ENCODE measurements at places on chromosomes 2 and 18.

DNA sequence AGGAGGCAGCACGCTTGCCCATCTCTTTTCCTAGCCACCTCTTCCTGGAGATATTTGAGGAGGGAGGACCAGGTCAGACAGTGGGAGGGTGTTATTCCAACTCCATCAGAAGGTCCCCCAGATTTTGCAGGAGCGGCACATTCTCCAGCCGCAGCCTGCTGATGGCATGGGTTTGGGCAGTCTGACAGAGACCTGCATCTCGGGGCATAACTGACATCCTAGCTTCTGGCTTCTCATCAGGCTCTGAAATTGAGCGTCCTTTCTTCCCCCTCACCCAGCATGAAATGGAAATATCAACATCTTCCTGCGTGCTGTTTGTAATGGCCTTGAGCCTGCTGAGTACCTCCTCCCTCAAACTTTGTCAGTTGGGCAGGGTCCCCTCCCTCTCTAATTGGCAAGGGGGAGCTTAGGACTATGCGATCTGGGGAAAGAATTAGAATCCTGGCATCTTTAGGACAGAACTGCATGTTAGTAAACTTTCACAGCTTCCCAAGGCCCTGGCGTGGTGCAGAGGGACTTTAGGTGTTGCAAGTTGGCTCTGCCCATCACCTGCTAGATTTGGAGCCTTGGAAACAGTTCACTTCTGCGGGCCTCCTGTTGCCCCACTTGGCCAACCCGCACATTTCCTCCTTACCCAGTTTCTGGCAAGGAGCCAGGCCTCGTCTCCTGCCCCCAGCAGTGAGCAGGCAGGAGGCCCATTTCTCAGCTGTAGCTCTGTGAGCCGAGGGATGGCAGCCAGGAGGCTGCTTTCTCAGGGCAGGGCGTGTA is 2.2 kb downstream of the ITM2C start:
- peak; percentile 26 for DNase-seq

- no peak for DNase-seq
Observed at GRCh38 chr2:20675701-20676352, 8.9 kb downstream of the GDF7 start.

GRCh38 chr2:204264621-204265140 is 280.6 kb upstream of the PARD3B start:
- no peak for DNase-seq

- no peak for DNase-seq
Observed at GRCh38 chr2:239236043-239236807, 164.6 kb downstream of the HDAC4 start.

DNA sequence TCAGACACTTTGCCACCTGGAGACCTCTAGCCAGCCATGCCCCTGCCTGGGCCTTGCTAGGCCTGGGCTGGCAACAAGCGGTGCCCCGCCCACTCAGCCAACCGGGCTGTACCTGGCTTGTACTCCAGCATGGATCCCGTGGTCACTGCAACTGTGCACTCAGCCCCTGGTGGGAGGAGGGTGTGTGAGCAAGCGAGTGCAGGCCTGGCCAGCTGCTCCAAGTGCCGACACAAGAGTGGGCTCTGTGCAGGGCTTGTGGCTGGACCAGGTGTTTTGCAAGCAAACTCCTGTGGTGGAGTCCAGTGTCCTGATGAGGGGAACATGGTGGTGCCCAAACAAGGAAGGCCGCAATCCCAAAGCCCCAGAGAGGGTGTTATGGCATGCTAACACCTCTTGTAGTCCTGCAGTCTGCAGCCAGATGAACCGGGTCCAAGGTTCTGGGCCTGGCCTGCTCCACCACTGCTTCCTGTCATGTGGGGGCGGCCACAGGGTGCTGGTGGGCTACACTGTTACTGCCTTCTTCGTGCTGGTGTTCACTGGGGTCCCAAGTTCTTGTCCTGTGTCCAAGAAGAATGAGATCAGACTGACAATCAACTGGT is 60.1 kb upstream of the CD28 start:
- DNase-seq, result no peak

DNA sequence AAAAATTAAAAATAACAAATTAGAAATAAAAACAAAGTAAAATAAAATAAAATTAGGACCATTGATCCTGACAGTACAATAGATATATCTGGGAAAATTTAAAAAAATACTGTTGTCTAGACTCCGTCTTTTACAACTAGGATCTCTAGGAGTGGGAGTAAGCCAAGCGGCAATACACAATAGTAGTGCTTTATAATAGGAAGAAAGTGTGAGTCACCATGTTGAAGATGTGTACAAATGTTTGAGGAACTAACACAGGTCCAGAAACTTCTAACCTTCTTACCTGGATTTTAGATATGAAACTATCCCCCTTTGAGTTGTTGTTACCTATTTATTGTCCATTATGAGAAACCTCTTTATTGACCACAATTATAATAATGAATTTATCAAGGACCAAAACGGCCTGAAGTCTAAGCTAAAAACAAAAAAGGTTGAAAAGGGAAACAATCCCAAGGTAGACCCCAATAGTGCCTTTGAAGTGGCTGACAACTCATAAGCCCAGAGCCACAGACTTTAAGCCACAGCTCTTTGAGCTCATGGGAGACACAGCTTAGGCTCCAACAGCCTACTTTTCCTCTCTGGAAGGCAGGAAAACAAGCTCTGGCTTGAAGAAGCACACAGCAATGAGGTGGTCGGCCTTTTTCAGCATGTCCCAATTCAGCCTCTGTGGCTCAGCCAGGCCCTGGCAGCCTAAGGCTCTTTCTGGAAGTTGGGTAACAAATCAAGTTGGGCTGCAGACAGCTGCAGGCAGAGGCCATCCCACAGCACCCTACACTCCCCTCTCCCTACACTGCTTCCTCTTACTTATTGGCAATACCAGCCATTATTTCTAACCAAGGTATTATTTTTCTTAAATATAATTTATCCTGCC is 62.9 kb downstream of the AQP4 start:
- DNase-seq, result no peak

DNA sequence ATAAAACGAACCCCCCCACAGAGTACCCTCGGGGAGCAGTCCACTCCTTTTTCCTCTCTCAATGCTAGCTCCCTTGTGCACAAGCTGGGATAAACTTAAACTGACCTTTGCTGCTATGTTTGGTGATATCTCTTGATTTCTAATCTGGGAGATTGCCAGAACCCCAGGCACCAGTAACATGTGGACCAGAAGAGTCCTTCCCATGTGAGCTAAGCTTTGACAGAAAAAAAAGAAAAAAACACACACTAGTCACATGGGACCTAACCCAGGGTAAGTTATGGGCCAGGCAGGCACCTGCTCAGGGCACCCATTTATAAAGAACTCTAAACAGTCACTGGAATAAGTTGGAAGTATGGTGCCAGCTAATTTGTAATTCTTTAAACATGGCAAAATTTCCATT is 242.6 kb downstream of the EN1 start:
- DNase-seq, result no peak

DNA sequence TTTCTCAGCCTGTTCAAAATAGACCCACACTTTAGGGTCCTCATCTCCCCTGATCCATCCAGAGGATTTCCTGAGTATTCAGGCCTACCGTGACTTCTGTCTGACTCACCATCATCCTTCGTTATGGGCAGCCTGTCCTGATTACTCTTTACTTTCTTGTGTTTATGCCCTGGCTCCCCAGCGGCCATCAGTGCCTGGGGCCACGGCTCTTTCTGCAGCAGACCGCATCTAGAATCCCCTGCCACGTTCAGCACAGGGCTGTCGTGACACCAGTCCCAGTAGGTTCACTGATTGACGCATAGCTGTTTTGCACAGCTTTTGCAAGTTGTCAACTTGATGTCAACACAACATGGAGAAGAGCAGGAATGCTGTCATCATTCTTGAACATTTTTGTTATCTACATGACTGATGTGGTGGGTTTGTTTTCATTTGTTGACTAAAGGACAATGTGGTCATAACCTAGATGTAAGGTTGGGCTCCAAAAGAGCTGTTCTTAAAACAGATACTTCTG is 225.6 kb downstream of the HAUS1 start:
- no peak for DNase-seq

GRCh38 chr2:41933046-41933420 is 114.8 kb upstream of the PKDCC start:
- no peak for DNase-seq

DNA sequence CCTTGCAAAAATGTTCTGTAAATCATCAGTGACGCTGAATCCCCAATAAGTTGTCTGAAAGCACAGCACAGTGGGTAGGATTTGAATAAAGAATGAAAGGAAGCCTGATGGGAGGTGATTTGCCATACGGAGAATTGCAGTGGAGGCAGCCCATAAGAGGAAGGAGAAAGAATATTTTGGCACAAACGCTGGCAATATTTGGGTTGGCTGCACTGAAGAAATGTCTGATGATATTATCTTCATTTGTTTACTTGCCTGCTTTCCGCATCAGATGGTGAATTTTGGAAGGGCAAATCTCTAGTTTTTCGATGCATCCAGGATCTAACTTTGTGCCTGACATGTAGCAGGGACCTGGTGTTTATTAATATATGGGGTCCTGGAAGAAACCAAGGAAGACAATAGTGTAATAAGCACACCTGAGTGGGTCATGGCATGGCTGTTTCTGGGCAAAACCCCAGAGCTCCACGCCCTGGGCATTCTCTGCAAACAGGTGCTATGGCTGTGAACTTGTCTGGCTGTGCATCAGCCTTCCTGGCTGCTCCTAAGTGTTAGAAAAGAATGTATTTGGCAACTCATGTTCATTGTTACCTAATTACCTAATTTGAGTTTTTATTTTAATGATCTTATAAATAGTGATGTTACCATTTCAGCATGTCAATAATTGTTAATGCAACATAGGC is 5.9 kb downstream of the GALR1 start:
- no peak for DNase-seq

DNA sequence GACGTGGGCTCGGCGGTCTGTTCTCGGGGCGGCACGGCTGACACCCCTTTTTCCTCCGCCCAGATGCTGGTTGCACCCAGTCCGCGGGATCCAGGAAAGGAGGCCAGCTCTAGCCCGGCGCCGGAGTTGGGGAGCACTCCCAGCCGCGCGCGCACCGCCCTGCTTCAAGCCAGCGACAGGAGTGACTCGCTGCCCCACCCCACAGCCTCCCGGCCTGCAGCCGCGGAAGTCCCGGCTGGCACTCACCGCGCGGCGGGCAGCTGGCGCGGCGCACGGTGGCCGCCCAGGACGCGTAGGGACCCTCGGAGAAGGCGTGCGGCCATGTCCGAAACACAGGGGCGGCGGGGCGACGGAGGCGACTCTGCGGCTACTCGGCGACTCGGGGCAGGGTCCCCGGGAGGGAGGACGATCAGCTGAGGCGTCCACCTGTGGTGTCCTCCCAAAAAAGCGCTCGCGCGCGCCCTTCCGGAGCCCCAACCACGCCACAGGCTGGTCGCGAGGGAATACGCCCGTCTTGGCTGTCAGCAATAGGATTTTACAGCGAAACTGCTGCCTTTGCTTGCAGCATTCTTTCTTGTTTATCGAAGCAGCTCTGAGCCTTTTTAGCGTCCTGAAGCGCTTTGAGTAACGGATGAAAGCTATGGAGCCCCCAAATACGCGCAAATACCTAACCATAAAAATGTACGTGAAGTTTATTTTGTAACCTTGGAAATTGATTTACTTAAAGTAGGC is at the start of gene ACADL:
Gene ACADL, minus strand, starts transcription at position 507 of the 732 bp plus-strand sequence. Its CDS starts 184 bp downstream, at position 323.
- peak; percentile 54 for DNase-seq

- no peak for DNase-seq
Observed at GRCh38 chr2:207283356-207283755, 117.6 kb upstream of the KLF7 start.

DNA sequence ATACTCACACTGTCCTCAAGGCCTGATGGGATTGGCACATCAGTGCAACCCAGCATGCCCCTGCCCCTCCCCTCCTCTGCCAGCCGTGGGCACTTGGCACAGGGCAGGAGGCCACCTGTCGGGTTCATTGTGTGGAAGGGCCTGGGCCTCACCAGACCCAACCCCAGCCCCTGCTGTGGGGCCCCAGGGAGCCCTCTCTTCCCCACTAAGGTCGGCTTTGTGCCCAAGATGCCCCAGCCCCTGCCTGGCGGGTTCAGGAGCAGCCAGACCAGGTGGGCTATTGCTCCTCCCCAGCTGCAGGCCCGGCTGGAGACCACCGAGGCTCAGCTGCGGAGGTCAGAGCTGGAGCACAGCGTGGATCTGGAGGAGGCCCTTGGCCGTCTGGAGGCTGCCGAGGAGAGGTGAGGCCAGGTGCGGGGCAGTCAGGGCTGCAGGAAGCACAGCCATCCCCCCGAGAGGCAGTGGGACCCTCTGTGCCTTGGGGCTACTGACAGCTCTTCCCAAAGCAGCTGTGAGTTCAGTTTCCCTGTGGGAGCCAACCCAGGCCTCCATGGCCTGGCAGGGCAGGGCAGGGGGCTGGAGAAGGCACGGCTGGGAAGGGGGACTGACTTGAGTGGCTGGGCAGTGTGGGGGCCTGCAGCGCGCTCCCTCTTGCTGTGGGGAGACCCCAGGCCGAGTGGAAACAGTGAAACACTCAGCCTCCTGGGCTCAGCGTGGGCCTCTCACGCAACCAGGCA is 16.3 kb downstream of the CROCC2 start:
- no peak for DNase-seq

- DNase-seq, result no peak
Observed at GRCh38 chr18:74679006-74679678, 81.5 kb downstream of the ZNF407 start.

- no peak for DNase-seq
Observed at GRCh38 chr18:53861185-53861584, 363.3 kb downstream of the MBD2 start.

GRCh38 chr2:207437524-207438143 is 92.1 kb upstream of the CREB1 start:
- DNase-seq, result no peak

- DNase-seq, result peak; percentile 23
Observed at GRCh38 chr2:72149556-72150156, 2.0 kb upstream of the CYP26B1 start.

DNA sequence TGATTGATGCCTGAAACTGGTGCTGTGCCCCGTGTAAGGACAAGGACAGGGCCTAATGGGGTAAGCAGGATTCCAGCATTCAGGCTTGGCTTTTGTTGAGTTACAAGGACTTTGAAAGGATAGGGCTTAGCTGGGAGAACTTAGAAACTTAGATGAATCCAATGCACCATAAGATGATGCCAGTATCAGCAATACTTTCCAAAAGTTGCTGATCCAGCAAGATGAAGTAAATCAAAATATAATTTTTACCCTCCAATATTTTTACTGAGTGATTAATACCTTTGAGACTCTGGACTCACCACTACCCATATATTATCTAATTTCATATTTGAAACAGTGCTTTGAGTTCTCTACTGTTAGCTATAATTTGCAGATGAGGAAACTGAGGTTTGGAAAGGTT is 354.5 kb upstream of the ATP5MC3 start:
- no peak for DNase-seq

GRCh38 chr2:59912042-59912441 is 641.4 kb downstream of the BCL11A start:
- DNase-seq, result no peak

- DNase-seq, result peak; percentile 42
Observed at GRCh38 chr2:74602586-74603281, 45.4 kb downstream of the M1AP start.

- no peak for DNase-seq
Observed at GRCh38 chr18:70423120-70423519, 134.3 kb downstream of the SOCS6 start.

DNA sequence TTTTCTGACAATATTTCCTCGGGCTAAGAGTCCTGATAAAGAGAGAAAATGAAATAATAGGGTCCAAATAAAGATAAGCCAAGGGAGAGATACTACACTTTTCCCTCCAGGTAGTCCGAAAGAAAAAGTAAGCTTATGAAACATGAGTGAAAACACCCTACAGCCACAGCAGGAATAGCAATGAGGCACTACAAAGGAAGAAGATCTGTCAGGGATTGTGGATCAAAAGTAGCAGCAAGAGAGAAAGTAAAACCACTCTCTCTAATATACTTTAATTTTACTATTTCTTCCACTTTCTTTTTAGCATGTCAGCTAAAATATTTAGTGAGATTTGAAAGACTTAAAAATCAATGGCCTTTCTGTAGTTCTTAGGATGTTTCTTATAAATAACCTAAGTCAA is 1601.8 kb downstream of the LRP1B start:
- DNase-seq, result no peak

Data from fibroblast of lung (primary cell).